ENCODE measurements at places on chromosomes 7 and 10.

- H3K27ac ChIP-seq = peak overlapping the region; percentile 75
- H3K4me1 ChIP-seq = peaks cover 27% of the 10 kb centered on the region
- DNase-seq = no peak
- no peaks in the 10 kb centered on the region for H3K36me3 ChIP-seq
Observed at GRCh38 chr10:102675011-102675665, 30.9 kb downstream of the TRIM8 start.

DNA sequence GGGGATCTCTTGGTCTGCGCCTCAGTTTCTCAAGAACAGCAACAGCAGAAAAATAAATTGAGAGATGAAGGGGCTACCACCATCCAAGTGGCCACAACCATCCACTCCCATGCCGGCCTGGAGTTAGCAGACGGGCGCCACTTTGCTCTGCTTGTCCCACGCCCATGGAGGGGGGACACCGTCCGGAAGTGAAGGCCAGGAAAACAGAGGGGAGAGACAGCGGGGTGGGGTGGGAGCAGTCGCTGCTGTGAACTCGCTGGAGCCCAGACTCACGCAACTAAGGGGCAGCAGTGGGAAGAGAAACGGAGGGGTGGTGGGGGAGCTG, 135.4 kb downstream of the KIF20B start:
- H3K36me3 ChIP-seq = no peaks in the 10 kb centered on the region
- H3K27ac ChIP-seq = no peak overlapping the region
- no peak for DNase-seq
- H3K4me1 ChIP-seq = peaks cover 8% of the 10 kb centered on the region
- H3K4me3 ChIP-seq = peak overlapping the region; percentile 21

- no peaks in the 10 kb centered on the region for H3K27me3 ChIP-seq
- no peaks in the 10 kb centered on the region for H3K36me3 ChIP-seq
- DNase-seq = no peak
- H3K4me3 ChIP-seq = no peak overlapping the region
- H3K27ac ChIP-seq = no peak overlapping the region
Observed at GRCh38 chr7:1942243-1942940, 272.3 kb downstream of the ELFN1 start.

- H3K27ac ChIP-seq = peak overlapping the region; percentile 78
- H3K4me1 ChIP-seq = peaks cover 25% of the 10 kb centered on the region
- H3K36me3 ChIP-seq = no peaks in the 10 kb centered on the region
- DNase-seq = no peak
- no peaks in the 10 kb centered on the region for H3K27me3 ChIP-seq
Observed at GRCh38 chr10:96719200-96719599, 1.1 kb downstream of the PIK3AP1 start.

GRCh38 chr10:69800109-69800508, 1.6 kb upstream of the COL13A1 start:
- DNase-seq = peak; percentile 51
- no peak overlapping the region for H3K4me3 ChIP-seq
- no peaks in the 10 kb centered on the region for H3K36me3 ChIP-seq

DNA sequence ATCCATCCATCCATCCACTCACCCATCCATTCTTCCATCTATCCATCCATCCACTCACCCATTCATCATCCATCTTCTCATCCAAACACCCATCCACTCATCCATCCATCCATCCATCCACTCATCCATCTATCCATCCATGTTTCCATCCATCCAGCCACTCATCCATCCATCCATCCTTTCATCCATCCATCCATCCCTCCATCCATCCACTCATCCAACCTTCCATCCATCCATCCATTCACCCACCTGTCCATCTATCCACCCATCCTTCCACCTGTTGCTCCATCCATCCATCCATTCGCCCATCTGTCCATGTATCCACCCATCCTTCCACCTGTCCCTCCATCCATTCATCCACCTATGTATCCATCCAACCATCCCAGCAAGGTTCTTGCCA, 378.4 kb upstream of the PFKP start:
- no peaks in the 10 kb centered on the region for H3K27me3 ChIP-seq
- no peak overlapping the region for H3K4me3 ChIP-seq
- H3K36me3 ChIP-seq = no peaks in the 10 kb centered on the region
- DNase-seq = no peak
- H3K4me1 ChIP-seq = no peaks in the 10 kb centered on the region
- no peak overlapping the region for H3K27ac ChIP-seq

- no peaks in the 10 kb centered on the region for H3K4me1 ChIP-seq
- H3K27ac ChIP-seq = no peak overlapping the region
- H3K36me3 ChIP-seq = no peaks in the 10 kb centered on the region
- no peak overlapping the region for H3K4me3 ChIP-seq
- no peaks in the 10 kb centered on the region for H3K27me3 ChIP-seq
Observed at GRCh38 chr7:81871606-81872265, 101.9 kb upstream of the HGF start.

DNA sequence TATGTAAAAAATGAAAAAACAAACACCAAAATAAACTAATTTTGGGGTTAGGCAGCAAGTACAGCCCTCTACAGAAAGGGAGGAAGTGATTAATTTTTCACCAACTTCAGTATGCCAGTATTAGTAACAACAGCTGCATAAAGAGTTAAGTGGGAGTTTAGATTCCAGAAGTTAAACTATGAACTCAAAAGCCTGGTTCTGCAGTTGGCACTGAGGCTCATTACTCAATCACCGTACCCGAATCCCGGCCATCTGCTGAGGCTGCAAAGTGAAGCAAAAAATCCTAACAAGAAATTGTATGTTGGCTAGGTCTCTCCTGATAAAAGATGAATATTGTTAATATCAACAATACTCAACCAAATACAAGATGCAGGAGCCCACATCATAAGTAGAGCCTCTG, 4.0 kb downstream of the NUDT5 start:
- no peak for DNase-seq
- no peaks in the 10 kb centered on the region for H3K36me3 ChIP-seq
- no peaks in the 10 kb centered on the region for H3K27me3 ChIP-seq
- no peak overlapping the region for H3K27ac ChIP-seq
- H3K4me1 ChIP-seq = peaks cover 12% of the 10 kb centered on the region
- no peak overlapping the region for H3K4me3 ChIP-seq

DNA sequence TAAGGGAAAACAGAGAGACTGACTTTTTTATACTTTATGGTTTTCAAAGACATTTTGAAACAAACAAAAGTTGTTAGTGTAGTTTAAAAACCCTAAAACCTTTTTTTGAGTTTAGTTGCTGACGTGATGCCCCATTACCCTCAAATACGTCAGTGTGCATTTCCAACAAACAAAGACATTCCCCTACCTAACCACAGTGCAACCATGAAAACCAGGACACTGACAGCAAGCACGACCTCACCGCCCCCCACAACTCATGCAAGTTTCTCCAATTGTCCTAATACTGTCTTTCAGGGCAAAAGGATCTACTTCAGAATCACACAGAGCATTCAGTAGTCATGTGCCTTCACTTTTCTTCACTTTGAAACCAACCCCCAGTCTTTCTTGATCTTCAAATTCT, 75.0 kb downstream of the WNT2 start:
- DNase-seq = no peak
- H3K4me1 ChIP-seq = no peaks in the 10 kb centered on the region
- no peak overlapping the region for H3K4me3 ChIP-seq
- no peaks in the 10 kb centered on the region for H3K27me3 ChIP-seq

DNA sequence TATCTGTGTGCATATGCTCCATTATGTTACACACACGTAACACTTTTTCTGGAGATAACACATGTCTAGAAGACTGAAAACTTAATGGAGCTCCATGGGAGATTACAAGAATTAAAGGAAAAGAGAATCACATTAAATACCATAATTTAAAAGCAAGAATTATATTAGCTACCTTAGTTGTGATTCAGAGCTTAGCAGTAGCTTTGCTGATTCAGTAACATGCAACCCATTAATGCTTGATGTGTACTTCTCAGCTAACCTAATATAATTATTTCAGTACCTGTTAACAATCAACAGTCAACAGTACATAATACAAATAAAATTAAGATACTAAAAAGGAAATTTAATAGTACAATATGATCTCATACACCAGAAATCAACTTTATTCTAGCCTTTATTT, 73.8 kb upstream of the GPR22 start:
- no peak for DNase-seq
- H3K4me3 ChIP-seq = no peak overlapping the region
- H3K36me3 ChIP-seq = no peaks in the 10 kb centered on the region
- H3K4me1 ChIP-seq = no peaks in the 10 kb centered on the region
- no peak overlapping the region for H3K27ac ChIP-seq
- H3K27me3 ChIP-seq = no peaks in the 10 kb centered on the region

DNA sequence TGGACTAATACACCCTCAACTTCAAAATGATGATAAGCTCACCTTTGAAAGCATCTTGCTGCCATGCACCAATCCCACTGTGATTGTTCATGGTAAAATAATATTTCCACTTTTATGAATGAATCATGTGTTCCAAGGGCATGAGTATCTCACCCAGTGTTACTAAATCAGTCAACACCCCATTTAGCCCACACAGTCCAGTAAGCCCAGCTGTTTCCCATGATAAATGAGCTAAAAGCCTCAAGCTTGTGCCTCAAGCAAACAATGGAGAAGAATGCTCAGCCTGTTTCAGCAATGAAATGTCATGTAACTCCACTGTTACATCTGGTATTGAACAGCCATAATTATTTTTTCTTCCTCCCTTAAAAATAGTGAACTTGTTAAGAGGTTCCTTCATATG, 442.5 kb downstream of the XPNPEP1 start:
- no peaks in the 10 kb centered on the region for H3K27me3 ChIP-seq
- DNase-seq = no peak
- no peaks in the 10 kb centered on the region for H3K4me1 ChIP-seq
- no peak overlapping the region for H3K4me3 ChIP-seq
- no peaks in the 10 kb centered on the region for H3K36me3 ChIP-seq

- no peak overlapping the region for H3K27ac ChIP-seq
- DNase-seq = no peak
- no peaks in the 10 kb centered on the region for H3K36me3 ChIP-seq
- H3K4me1 ChIP-seq = no peaks in the 10 kb centered on the region
Observed at GRCh38 chr10:35910234-35910633, 268.1 kb upstream of the FZD8 start.

DNA sequence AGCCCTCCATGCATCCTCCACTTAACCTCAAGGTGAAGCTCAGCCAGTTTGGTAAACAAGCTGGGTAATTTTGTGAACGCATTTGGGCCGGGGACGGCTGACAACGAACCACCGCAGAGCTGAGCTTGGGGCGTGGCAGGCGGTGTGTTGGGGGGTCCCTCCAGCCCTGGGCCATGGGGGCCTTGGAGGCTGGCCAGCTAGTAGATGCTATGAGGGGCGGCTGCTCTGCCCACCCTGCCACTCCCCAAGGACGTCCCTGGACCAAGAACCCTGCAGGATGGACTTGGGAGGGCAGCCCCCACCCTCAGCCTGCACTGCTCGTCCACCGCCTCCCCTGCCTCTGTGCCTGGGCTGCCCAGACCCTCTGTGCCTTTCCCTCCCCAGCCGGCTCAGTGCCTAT, 12.0 kb upstream of the SCART1 start:
- DNase-seq = no peak
- no peaks in the 10 kb centered on the region for H3K36me3 ChIP-seq

GRCh38 chr10:45811075-45811474, 36.2 kb downstream of the AGAP4 start:
- DNase-seq = no peak
- no peak overlapping the region for H3K4me3 ChIP-seq
- no peak overlapping the region for H3K27ac ChIP-seq
- H3K36me3 ChIP-seq = no peaks in the 10 kb centered on the region

DNA sequence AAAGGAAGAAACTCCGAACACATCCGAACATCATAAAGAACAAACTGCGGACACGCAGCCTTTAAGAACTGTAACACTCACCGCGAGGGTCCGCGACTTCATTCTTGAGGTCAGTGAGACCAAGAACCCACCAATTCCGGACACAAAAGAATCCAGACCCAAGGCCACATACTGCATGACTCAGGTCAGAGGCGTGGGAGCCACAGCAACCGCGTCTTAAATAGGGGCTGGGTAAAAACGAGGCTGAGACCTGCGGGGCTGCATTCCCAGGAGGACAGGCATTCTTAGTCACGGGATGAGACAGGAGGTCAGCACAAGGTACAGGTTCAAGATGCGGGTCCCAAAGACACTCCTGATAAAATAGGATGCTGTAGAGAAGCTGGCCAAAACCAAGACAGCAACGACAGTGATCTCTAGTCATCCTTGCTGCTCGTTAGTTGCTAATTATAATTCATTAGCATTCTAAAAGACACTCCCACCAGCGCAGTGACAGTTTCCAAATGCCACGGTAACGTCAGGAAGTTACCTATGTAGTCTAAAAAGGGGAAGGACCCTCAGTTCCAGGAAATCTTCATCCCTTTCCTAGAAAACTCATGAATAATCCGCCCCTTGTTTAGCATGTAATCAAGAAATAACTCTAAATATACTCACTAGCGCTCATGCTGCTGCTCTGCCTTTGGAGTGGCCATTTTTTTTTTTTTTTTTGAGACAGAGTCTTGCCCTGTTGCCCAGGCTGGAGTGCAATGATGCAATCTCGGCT, 19.3 kb downstream of the AP5Z1 start:
- no peaks in the 10 kb centered on the region for H3K36me3 ChIP-seq
- H3K27ac ChIP-seq = no peak overlapping the region
- H3K27me3 ChIP-seq = no peaks in the 10 kb centered on the region
- DNase-seq = no peak

DNA sequence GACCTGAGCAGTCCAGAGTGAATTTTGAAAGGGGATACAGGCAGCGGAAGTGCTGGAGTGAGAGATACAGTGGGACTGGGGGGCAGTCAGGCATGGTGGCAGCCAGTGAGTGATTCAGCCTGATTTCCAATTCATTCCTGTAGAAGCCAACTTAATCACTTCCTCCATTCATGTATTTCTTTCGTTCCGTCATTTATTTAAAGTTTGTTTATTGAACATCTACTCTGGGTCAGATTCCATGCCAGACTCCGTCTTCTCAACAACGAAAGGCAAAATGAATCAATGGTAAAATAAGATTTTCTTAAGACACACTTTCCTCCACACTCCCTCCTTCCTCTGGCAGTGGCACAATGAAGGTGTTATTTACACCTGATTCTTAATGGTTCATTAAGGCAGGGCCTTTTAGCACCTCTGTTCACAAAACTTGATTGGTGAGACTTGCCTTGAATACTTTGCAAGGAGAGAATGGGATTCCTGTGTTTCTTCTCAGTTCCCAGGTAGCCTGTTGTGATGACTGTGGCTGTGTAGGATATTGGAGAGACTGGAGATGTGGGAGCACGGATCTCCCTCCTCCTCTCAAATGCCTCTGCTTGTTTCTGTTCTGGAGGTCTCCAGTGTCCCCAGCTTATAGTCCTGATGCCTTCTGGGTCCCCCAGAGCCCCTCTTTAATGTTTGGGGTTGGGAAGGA, 27.9 kb downstream of the ADCYAP1R1 start:
- H3K27ac ChIP-seq = no peak overlapping the region
- H3K4me1 ChIP-seq = no peaks in the 10 kb centered on the region
- no peaks in the 10 kb centered on the region for H3K36me3 ChIP-seq
- peaks cover 4% of the 10 kb centered on the region for H3K27me3 ChIP-seq
- no peak for DNase-seq

DNA sequence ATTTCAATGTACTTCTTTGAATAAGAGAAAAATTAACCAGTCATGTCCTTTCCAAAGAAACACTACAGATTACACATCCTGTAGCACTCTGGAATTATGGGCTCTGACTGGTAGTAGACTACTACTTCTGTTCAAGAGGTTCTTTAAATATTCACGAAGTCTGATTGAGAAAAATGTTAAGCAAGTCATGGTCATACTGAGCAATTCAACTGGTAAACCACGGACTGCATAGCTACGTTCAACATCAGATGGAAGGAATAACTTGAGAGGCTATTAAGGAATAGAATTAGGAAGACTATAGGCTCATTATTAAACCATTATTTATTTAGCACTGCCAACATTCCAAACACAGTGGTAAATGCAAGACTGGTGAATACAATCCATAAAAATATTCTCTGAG, 160.8 kb downstream of the IMMP2L start:
- no peaks in the 10 kb centered on the region for H3K4me1 ChIP-seq
- no peaks in the 10 kb centered on the region for H3K36me3 ChIP-seq
- H3K27ac ChIP-seq = no peak overlapping the region
- H3K4me3 ChIP-seq = no peak overlapping the region
- no peaks in the 10 kb centered on the region for H3K27me3 ChIP-seq

Data from transverse colon (tissue), 4 donors.